ENCODE measurements at places on chromosomes 7 and 10.

GRCh38 chr10:92681306-92681834 is 8.4 kb upstream of the HHEX start:
- no peak for DNase-seq

- no peak for DNase-seq
Observed at GRCh38 chr7:42080841-42081586, 156.0 kb downstream of the GLI3 start.

- no peak for DNase-seq
Observed at GRCh38 chr10:32318476-32318896, 28.5 kb downstream of the EPC1 start.

- no peak for DNase-seq
Observed at GRCh38 chr7:47345857-47346298, 236.0 kb downstream of the TNS3 start.
